Kidney (tissue), 22 donors: ENCODE measurements at places on chromosomes 7 and 10.

DNA sequence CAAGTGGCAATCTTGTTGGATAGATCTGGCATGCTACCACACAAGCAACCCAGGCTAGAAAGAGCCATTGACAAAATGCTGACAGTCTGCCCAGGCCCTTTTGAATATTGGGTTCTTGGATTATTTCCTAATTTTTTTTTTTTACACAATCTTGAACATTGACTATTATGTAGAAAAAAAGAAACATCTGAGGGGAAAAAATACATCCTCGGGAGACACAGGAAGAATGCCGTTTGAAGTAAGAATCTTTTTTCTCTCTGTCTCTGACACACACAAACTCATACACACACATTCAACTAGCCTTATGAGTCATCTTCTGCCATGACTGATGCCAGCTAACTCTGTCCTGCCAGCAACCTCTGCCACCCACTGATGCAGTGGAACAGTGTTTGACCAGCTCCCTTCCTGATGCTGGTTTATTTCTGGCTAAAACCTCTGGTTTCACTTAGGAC is 47.2 kb downstream of the SORBS1 start:
- no peak for DNase-seq

DNA sequence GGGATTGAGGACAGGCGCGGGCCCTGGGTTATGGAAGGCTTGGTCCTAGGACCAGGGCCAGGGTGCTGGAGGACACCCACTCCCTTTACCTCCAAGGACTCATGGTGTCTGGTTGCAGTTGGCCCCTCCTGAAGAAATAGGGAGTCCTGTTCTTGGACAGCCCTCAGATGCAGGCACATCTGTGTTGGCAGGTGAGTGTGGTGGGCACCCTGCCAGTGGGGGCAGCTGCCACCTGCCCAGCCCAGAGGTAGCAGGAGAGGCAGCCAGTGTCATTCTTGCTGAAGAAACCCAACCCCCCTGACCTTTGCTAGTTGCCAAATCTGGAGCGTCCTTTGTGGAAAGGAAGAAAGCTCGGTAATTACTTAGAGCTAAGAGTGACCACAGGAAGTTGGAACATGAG is 8.3 kb downstream of the GALNT17 start:
- no peak for DNase-seq

DNA sequence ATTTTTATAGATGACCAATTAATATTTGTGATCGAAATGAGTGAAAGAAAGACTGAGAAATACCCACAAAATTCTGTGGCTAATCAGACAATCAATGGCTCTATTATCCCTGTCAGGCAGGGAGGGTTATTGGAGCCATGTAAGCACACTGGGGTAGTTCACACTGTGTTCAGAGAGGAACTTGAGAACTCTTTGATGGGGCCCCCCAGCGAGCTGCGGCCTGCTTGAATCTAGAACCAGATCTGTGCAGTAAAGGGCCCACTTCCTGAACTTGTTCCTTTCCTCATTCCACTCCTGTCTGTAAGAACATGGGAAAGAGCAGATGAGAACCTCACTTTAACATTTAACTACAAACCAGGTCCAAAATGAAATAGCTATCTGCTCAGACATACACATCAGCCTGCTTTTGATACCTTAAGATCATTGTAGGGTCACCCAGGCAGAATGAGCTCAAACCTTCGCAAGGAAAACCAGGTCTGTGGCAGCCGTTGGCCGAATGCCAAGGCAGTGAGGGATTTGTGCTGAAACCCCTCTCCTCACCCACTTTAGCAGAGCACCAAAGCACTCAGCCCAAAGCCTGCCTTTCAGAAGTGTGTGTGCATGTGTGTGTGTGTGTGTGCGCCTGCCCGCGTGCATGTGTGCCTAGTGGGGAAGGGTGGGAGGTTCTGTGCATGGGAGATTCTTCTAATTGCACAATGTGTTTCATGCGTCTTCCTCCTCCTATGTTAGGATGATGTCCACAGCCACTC is 365.6 kb upstream of the MGMT start:
- peak; percentile 19 for DNase-seq

GRCh38 chr7:158798741-158799140 is 30.6 kb downstream of the ESYT2 start:
- DNase-seq: no peak

DNA sequence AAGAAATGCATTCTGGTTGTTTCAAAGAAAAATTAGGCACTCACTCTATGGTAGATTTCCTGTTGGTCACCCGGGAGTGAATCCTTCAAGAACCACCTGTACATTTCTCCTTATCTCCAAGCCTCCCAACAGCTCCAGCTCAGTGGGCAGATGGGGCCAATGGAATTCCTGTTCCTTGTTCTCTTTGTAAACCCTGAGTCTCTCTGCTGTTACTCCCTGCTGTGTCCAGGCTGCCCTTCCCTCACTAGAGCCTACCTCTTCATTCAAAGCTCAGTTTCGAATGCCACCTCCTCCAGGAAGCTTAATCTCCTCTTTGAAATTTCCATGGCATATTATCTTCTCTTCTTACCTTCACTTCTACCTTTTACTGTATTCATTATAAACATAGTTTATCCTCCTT is 3.5 kb upstream of the BMPER start:
- DNase-seq: no peak

DNA sequence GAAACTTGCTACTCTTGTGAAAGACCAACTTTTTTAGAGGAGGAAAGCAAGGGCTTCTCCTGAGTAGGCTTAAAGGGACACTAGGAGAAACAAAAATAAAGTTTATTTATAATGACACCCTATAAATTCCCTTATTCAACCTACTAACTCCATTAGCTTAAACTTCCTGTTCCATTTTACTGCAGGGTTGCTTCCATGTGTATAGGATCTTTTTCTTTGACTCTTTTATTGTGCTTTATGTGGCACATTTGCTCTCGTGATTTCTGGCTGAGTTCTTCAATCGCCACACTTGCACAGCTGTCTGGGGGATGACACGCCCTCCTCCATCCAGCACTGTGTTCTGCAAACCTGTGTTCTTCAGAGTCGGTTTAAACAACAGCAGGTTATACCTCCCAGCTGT is 225.7 kb upstream of the NPVF start:
- peak; percentile 36 for DNase-seq

DNA sequence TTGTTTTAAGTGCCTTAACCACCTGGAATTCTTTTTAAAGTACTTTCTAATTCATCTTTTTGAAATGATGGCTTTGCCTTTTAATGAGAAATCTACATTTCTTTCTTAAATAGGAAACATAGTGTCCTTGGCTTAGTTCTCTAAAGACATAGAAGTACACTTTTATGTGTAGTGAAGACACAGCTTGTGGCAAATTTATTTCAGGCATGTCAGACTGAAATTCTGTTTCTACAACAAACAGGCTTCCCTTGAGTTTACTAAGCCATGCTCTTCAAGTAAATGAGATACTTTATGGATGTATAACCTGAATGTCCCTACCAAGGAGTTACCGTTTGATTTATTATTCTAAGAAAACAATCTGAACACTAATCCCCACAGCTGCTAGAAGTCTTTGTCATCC is 136.9 kb upstream of the MAGI2 start:
- peak; percentile 16 for DNase-seq

DNA sequence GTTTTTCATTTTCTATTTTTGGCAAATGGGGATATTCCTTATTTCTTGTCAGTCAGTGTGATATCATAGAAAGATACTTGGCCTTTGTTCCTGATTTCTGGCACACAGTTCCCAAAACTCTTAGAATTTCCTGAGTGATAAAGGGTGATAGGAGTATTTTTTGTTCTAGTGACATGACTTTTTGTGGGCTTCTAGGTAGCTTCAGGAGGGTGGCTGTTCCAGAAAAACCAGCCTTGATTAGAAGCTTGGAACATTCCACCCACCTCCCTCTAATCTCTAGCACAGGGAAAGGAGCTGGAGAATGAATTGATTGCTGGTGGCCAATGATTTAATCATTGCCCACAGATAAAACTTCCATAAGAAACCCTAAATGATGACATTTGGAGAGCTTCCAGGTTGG is 17.2 kb upstream of the BPGM start:
- no peak for DNase-seq
